ENCODE measurements at places on chromosomes 5 and 9. TPM values are rescaled to one million over a fixed set of nuclear protein-coding genes. Genes with fewer than 3 reads are reported as not detected.

SPATA31A3 gene
- total RNA-seq = not detected

MSH3 gene
- 12.1 TPM for total RNA-seq

SLC6A19 gene
- total RNA-seq = not detected

FOXD4L3 gene
- not detected for total RNA-seq

- no peak overlapping the region for H3K4me3 ChIP-seq
- no peaks in the 10 kb centered on the region for H3K36me3 ChIP-seq
- no peak for DNase-seq
- H3K27ac ChIP-seq = no peak overlapping the region
- no peaks in the 10 kb centered on the region for H3K4me1 ChIP-seq
- no peaks in the 10 kb centered on the region for H3K27me3 ChIP-seq
Measured at GRCh38 chr9:123287639-123288038, 19.3 kb upstream of the STRBP start.

DNA sequence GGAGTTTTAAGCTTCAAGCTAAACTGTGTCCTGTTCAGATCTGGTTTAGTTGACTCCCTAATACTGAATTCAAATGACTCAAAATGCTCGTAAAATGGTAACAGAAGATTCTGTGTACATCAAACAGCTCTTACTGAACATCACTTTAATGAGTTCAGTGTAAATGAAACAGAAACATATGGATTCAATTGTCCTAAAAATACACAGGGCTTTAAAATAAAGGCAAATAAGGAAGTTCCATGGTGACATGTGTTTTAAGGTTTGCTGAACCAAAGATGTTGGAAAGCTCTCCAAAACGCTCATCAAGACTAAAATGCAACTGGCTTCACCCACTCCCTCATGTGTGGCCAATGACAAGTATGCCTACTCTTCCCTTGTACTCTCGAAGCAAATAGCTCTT, 340.0 kb upstream of the PIK3R1 start:
- H3K27ac ChIP-seq = no peak overlapping the region
- H3K4me3 ChIP-seq = no peak overlapping the region
- no peaks in the 10 kb centered on the region for H3K4me1 ChIP-seq
- DNase-seq = no peak

DNA sequence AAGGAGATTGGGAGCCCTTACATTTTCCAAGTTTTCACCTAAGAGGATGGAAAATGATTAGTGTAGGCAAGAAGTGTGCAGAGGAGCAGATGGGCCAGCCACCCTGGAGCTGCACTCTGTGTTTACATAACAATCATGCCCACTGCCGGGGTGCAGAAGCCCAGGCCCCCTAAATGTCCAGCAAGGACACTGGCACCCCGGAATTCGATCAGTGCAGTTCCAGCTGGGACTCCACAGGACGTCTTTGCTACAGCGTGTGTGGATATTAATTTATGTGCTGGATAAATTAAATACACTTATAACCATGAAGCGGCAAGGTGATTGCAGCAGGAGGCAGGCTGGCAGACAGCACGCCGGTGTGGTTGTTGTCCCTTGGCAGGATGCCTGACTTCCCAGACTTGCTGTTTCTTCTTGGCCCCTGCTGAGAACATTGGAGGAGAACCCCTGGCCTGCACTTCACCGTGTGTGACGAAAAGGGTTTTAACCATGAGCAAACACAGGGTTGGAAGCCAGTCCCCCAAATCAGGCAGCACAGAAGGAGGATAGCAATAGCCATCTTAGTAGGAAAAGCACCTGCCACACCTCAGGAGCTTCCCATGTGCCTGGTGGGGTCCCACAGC, 73.7 kb downstream of the GADD45G start:
- H3K4me1 ChIP-seq = no peaks in the 10 kb centered on the region
- H3K27ac ChIP-seq = no peak overlapping the region
- H3K36me3 ChIP-seq = no peaks in the 10 kb centered on the region
- no peak for DNase-seq
- no peaks in the 10 kb centered on the region for H3K27me3 ChIP-seq
- no peak overlapping the region for H3K4me3 ChIP-seq

- H3K27me3 ChIP-seq = peaks cover 3% of the 10 kb centered on the region
- no peaks in the 10 kb centered on the region for H3K4me1 ChIP-seq
- no peak overlapping the region for H3K27ac ChIP-seq
- no peaks in the 10 kb centered on the region for H3K36me3 ChIP-seq
- H3K4me3 ChIP-seq = no peak overlapping the region
- no peak for DNase-seq
Measured at GRCh38 chr9:126497660-126498275, 116.0 kb upstream of the LMX1B start.

- no peaks in the 10 kb centered on the region for H3K36me3 ChIP-seq
- no peak for DNase-seq
- no peak overlapping the region for H3K4me3 ChIP-seq
- H3K4me1 ChIP-seq = no peaks in the 10 kb centered on the region
- peaks cover 11% of the 10 kb centered on the region for H3K27me3 ChIP-seq
Measured at GRCh38 chr9:126689027-126689825, 75.5 kb downstream of the LMX1B start.

GRCh38 chr5:119750887-119751733, 121.8 kb downstream of the FAM170A start:
- no peaks in the 10 kb centered on the region for H3K4me1 ChIP-seq
- H3K27ac ChIP-seq = no peak overlapping the region
- no peaks in the 10 kb centered on the region for H3K36me3 ChIP-seq
- H3K27me3 ChIP-seq = no peaks in the 10 kb centered on the region
- DNase-seq = no peak

DNA sequence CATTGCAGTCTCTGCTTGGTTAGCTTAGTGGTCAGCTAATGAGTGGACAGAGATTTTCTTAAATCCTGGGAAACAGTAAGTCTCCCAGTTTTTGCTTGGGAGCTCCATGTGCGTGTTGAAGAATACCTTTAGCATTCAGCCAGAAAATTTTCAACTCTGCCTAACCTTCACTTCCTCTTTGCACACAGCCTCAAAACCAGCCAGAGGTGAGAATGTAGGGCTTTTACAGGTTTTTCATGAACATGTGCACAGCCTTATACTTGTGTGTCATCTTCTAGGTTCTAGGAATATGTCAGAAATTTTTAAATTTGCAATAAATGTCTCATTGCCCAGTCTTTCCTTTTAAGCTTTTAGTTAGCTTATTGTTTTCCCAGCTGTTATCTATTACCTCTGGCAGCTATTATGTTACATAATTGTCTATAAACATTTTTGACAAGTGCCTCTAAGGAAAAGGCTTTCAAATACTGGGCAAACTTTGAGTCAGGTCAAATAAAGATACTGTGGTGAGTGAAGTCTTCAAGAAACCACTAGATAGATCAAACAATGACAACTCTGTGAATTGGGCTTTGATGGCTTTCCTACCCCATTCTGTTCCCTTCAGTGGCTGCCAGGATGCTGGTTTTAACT, 12.7 kb downstream of the ADGRV1 start:
- no peak overlapping the region for H3K4me3 ChIP-seq
- no peaks in the 10 kb centered on the region for H3K27me3 ChIP-seq
- H3K27ac ChIP-seq = no peak overlapping the region
- DNase-seq = no peak
- H3K36me3 ChIP-seq = no peaks in the 10 kb centered on the region

DNA sequence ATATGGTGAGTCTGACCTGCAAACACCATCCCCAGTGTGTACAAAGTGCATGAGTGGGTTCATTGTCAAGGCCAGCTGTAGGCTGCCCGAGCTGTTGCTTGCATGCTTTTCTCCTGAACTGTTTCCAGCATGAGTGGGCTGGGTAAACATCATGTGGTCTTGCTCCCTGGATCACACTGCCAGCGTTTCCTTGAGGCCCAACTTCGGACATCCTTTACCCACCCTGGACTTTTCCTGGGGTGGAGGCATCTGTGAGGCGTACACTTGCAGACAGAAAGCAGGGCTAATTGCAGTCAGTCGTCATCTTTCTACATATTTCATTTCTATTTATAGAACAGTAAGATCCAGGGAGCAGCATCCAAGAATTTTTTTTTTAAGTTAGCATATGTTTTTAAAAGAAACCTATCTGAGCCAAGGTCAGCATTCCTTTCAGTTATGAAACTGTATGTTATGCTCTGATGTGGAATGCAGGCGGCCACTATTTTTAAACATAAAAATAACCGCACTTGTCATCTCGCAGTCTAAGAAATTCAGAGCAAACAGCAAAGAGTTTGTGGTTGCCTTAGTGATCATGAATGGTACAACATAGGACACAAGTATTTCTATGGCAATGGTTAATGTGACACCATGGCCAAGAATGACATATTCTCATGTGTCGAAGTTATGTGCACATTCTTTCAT, 106.5 kb upstream of the DMRT1 start:
- no peak overlapping the region for H3K4me3 ChIP-seq
- DNase-seq = peak; percentile 98
- H3K27ac ChIP-seq = peak overlapping the region; percentile 87
- H3K36me3 ChIP-seq = peaks cover 4% of the 10 kb centered on the region
- peaks cover 37% of the 10 kb centered on the region for H3K4me1 ChIP-seq
- no peaks in the 10 kb centered on the region for H3K27me3 ChIP-seq

Data from fibroblast of lung (primary cell).